ENCODE measurements at places on chromosomes 2 and 18.

DNA sequence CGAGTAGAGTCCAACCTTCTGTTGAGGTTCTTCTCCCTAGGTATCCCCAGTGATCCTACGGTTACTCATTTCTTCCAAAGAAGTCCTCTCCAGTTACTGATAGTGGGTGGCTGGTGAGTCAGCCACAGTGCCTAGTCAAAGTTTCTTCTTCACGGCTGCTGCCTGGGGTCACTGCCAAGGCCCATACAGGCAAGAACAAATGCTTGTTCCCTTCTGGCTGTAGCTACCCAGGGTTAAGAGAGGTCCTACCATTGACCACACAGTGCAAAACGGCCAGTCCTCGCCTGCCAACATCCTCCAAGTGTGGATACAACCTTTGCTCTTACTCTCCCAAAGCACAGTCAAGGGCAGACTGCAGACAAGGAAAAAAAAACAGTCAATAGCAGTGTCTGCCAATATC lies 2.9 kb upstream of the PTPN4 start:
- DNase-seq, result no peak

DNA sequence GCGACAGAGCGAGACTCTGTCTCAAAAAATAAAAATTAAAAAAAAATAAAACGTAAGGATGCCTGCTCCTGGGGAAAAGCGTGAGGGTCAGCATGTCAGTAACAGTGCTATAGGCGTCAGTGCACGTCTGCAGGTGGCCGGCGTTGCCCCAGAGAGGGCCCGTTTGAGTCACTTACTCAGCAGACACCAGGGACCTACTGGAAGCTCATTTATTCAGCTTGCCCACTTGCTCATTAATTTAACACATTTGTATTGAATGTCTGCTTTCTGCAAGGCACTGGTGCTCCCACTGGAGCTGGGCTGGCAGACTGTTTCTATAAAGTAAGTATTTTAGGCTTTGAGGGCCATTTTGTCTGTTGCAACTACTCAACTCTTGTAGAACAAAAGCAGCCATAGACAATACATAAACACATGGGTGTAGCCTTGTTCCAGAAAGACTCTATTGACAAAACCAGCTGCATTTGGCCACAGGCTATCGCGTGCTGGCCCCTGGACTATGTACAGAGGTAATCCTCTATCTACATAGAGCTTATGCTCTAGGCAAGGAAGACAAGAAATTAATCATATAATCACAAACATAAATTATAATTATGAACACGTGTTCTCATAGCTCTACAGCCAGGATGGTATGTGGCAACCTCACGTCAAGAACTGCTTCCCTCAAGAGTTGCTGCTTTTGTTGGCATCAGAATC lies 73.2 kb downstream of the KLHL29 start:
- DNase-seq, result no peak

GRCh38 chr2:66442516-66443185 lies 7.7 kb downstream of the MEIS1 start:
- DNase-seq, result no peak

DNA sequence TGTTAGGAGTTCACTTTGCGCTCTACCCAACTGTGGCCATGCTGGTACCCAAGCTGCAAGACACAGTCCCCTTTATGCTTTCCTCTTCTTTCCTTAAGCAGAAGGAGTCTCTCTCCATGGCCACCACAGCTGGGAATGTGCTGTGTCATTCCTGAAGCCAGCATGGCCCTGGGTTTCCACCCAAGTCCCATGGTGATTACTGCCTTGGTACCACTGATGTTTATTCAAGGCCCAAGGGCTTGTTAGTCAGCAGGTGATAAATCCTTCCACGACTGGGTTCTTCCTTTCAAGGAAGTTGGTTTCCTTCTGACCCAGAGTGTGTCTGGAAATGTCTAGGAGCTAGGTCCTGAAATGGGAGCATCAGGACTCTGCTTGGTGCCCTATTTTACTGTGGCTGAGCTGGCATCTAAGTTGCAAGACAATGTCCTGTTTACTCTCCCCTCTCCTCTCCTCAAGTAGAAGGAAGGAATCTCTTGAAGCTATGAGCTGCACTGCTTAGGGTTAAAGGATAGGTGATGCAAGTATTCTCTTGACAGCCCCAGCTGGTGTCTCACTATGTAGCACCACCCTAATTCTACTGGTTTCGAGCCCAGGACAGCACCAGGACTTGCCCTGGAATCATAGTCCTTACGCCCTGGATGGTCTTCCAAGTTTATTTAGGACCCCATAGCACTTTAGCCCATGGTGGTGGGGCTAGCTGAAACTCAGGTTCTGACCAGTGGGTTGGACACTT lies 18.7 kb upstream of the NUP35 start:
- DNase-seq, result no peak

- DNase-seq, result no peak
These were observed 123.5 kb downstream of the DNAH6 start for GRCh38 chr2:84639751-84640150.

DNA sequence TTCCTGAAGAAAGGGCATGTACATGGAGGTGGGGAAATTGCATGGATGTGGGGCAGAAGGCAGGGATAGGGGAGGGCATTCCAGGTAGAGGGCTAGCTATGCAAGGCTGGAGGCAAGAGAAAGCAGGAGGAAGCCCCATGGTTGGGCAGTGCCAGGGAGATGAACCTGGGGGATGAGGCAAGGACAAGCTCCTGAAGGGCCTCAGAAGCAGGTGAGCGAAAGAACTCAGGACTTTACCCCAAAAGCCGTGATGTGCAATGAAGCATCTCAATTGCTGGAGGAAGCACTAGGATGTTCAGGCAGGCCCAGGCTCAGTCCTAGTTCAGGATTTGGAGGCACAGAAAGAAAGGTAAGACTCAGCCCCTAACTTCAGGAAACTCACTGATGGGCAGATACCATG lies 117.0 kb upstream of the EPAS1 start:
- no peak for DNase-seq

DNA sequence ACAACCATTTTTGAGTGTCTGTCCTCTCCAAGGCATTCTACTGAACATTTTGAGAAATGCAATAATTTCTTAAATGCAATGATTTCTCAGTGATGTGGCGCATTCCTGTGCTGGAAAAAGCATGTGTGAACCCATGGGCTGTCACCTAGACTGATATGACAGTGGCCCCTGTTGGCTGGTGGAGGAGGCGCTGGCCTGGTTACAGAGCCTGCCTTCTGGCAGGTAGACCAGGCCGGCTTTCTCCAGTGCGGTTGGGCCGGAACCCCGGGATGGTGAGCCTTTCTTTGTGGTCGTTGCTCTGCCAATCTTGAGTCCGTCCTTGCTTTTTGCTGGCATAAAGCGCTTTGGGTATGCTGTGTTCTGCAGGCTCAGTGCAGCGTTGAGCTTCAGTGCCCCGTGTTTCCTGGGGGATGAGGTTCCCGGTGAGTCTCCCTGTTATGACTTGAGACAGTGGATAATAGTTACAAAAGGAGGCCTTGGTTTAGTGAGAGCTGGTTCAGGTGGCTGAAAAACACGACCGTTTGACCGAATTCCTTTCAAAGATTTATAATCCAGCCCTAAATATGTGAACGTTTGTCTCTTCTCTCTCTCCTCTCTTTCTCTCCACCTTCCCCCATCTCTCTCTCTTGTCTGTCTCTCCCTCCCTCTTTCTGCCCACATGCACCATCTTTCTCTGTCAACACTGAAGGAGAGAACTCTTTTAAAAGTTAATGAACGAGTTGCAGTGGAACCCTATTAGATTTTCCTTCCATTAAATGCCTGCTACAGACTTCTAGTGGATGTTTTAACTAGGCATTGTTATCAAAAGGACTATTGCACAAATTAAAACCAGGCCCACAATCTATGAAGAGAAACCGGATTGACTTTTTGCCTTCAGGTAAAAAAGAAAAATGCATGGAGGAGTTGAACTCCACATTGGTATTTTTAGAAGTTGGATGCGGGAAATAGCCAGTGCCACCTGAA lies 34.0 kb downstream of the TSHZ1 start:
- no peak for DNase-seq

DNA sequence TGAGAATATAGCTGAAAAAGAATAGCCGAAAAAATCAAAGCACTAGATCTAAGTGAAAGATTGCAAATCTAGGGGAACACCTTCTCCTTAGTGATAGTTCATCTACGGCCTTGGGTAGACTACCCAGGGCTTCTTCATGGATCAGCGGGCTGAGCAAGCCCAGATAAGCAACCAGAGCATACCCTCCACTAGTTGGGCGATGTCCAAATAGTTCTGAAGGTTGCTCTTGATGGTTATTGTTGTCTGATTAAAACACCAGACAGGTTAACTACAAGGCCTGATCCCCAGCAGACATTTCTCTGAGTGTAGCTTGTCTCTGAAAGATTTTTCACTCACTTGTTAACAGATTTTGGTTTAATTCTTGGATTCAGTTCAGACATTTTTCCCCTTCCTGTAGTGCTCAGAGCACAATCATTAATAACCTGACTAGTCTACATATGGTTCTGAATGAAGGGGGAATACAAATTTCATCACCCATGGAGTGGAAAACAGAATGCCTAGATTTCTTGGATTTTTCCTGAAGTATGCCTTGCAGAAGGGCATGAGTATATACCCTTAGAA lies 99.6 kb downstream of the BABAM2 start:
- DNase-seq, result no peak

DNA sequence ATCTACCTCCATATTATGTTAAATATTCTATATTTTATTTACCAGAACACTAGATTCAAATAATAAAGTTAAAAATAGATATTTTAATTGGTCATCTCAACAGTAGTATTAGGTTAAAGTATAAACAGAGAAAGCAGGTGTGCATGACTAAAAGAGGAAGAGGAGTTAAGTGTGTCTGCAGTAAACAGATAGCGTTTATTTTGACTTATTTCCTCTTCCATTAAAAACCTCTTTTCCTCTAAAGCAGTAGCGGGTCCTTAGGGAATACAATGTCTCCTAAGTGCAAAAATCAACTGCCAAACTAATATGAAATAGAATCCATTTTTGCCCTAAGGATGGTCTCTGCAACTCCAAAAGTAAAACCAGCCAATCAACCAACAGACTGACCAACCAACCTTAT lies 27.7 kb downstream of the EIF2AK3 start:
- no peak for DNase-seq

GRCh38 chr2:42183775-42184174 lies 14.6 kb downstream of the EML4 start:
- no peak for DNase-seq

DNA sequence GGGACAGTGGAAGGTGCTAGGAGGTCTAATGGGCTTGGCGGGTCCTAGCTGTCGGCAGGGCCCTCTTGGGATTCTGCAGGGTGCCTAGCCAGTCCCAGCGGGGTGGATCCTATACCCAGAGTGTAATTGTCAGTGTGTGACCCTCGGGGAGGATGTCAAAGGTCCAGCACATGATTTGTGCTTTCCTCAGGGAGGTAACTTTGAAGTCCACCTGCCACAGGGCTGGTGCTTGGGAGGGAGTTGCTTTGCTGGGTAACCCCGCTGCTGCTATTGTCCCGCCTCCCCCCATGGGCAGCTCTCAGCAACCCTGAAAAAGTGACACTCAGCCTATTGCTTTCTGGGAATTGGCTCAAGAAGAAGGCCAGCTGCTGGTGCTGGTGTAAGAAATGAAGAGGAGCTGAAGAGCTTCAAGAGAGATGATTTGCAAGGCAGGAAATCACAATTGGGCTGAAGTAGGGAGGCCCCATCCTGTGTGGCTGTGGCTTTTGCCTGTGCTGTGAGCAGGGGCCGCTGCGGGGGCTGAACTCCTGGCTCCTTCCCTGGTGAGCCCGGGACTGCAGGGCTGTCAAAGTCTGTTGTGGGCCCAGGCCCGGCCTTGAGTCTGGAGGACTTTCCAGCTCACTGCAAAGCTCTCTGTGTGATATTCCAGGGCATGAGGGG lies 36.4 kb downstream of the EMILIN2 start:
- no peak for DNase-seq

- no peak for DNase-seq
These were observed 277.7 kb upstream of the MAP2 start for GRCh38 chr2:209145941-209146681.

DNA sequence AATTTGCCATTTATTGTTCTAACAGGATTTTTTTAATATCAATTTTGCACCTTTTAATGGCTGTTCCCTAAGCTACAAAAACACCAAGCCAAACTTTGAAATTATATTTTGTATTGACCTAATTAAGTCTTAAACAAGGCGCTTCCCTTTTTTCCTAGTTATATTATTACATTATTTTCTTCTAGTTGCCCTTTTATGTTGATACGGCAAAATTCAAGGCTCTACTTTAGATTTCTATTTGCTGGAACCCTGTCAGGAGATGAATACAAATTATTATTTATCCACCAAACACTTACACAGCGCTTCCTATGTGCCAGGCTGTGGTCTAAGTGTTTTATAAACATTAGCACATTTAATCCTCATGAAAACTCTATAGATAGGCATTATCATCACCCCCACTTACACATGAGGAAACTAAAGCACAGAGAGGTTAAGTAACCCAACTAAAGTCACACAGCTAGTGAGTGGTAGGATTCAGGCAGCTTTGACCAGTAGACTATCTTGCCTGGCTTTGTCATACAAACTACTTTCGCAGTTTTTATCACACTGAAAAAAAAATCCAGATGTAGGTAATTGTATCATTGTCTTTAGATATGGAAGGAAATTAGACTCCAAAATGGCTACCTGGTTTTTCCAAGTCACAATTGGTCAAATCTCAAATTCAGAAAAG lies 456.5 kb downstream of the STK39 start:
- no peak for DNase-seq

GRCh38 chr2:23425338-23425871 lies 40.4 kb downstream of the KLHL29 start:
- DNase-seq, result no peak

DNA sequence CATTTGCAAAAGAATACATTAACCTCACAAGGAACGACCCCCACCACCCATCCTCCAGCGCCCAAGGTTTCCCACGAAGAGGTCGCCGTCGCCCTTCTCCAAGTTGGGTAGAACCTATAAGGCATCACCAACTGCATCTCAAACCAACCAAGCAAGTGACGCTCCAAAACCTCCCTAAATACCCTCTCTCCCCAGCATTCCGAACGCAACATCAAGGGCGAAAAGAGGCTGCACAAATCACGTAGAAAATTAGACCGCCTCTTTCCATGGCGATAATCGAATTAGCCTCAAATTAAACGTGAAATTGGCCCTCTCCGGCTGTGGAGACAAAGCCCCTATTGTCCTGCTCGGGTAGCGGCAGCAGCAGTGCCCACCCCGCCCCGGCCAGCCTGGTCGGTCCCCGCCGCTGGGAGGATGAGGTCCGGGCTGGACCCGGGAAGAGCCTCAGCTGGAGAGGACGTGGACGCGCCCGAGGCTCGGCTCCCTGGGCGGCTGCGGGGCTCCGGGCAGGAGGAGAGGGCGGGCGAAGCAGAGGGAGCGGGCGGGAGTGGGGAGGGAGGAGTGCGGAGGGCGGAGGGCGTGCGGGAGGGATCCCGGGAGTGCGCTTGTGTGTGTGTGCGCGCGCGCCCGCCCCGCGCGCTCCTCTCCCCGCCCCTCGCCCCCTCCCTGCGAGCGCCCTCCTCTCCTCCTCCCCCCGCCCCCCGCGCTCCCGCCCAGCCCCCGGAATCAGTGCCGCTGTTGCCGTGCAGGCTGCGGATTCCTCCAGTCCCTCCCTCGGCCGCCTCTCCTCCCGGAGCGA lies at the start of gene SPTBN1:
TSS of gene SPTBN1 (plus strand) at position 765 of the 799 bp plus-strand sequence. CDS start 70,092 bp downstream, outside the sequence.
- no peak for DNase-seq

All from stimulated activated CD8-positive, alpha-beta memory T cell treated with anti-CD3 and anti-CD28 coated beads, Interleukin-15, amount 100 ng/mL, for 24 hours (primary cell).